SJSA1 (cell line): ENCODE measurements at places on chromosomes 12 and 14.

GRCh38 chr14:89746654-89747053 lies 207.9 kb downstream of the EFCAB11 start:
- no peak for DNase-seq
- H3K4me3 ChIP-seq: no peak overlapping the region
- H3K27me3 ChIP-seq: no peaks in the 10 kb centered on the region
- no peaks in the 10 kb centered on the region for H3K36me3 ChIP-seq
- H3K4me1 ChIP-seq: no peaks in the 10 kb centered on the region

- H3K27ac ChIP-seq: no peak overlapping the region
- no peaks in the 10 kb centered on the region for H3K27me3 ChIP-seq
- no peak for DNase-seq
- H3K4me3 ChIP-seq: no peak overlapping the region
Observed at GRCh38 chr14:89201645-89202044, 215.4 kb downstream of the FOXN3 start.

- no peak overlapping the region for H3K4me3 ChIP-seq
- 0 out of 2 replicates have a peak, but pooled peaks cover 7% of the 10 kb centered on the region for H3K27me3 ChIP-seq
- H3K4me1 ChIP-seq: no peaks in the 10 kb centered on the region
- no peak overlapping the region for H3K27ac ChIP-seq
- no peak for DNase-seq
Observed at GRCh38 chr12:52415870-52416750, 10.0 kb upstream of the KRT82 start.

- H3K27me3 ChIP-seq: no peaks in the 10 kb centered on the region
- no peak for DNase-seq
- H3K36me3 ChIP-seq: no peaks in the 10 kb centered on the region
- no peak overlapping the region for H3K27ac ChIP-seq
- H3K4me3 ChIP-seq: no peak overlapping the region
- H3K4me1 ChIP-seq: no peaks in the 10 kb centered on the region
Observed at GRCh38 chr14:55294603-55295002, 23.4 kb downstream of the FBXO34 start.

- no peaks in the 10 kb centered on the region for H3K36me3 ChIP-seq
- peaks cover 3% of the 10 kb centered on the region; the same call in 1 of the 2 replicates for H3K27me3 ChIP-seq
- DNase-seq: no peak
- H3K27ac ChIP-seq: no peak overlapping the region
Observed at GRCh38 chr14:76320486-76320885, 55.5 kb upstream of the ESRRB start.

- no peaks in the 10 kb centered on the region for H3K36me3 ChIP-seq
- no peak overlapping the region for H3K4me3 ChIP-seq
- no peak overlapping the region for H3K27ac ChIP-seq
- no peaks in the 10 kb centered on the region for H3K27me3 ChIP-seq
Observed at GRCh38 chr14:76465664-76466063, 89.7 kb downstream of the ESRRB start.

DNA sequence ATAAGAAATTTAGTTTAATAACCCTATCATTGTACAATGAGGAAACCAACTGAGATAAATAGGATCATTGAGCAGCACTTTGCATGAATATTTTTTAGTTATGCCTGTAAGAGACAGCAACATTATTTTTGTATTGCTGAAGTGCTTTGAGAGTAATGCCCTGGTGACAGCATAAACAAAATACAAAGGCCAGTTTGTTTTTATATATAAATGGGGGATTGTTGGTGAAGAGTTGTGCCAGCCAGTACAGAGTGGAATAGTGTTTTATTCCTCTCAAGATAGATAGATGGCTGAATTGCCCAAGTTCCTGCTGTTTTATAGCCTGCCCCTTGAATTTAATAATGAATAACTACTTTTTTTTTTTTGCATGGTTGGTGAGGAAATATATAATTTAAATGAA lies 101.8 kb downstream of the CNTN1 start:
- H3K27me3 ChIP-seq: no peaks in the 10 kb centered on the region
- H3K27ac ChIP-seq: no peak overlapping the region
- DNase-seq: no peak
- no peak overlapping the region for H3K4me3 ChIP-seq

DNA sequence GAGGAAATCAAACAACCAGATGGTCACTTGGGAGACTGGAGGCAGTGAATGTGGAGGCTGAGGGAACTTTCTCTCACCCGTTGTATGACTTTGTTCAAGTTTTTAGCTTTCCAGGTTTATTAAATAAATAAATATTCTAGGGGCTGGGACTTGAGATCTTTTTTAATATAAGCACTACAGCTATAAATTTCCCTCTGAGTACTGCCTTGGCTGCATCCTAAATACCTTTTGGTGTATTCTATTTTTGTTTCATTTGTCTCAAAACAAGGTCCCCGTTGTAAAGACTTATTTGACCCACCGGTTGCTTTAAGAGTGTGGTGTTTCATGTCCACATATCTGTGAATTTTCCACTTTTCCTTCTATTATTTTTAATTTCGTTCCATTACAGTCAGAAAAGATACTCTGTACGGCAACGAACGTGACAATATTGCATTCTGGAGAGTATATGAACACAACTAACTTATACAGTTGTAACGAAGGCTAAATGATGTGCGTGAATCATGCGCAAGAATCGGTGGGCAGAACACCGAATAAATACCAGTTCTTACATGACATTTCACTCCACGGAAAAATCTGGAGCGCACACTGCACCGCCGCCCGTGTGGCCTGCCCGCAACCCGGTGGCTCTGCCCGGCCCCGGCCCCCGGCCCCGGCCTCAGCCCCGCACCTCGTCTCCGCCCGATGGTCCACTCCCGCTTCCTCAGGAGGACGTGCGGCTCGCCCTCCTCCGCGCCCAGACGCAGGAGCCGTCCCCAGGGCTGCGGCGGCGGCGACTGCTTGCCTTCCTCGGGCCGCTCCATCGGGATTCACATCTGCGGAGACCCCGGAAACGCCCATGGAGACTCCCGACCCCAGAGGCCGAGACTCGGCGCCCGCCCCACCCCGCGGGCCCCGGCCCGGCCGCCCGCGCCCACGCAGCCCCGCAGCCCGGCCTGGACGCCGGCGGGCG lies 602 bp downstream of the CHFR start:
- 0 out of 2 replicates have a peak, but pooled peaks cover 9% of the 10 kb centered on the region for H3K36me3 ChIP-seq
- no peaks in the 10 kb centered on the region for H3K27me3 ChIP-seq
- H3K27ac ChIP-seq: no peak overlapping the region
- no peak for DNase-seq
- peak overlapping the region; percentile 48 for H3K4me3 ChIP-seq

GRCh38 chr14:64824471-64824870 lies 55.2 kb downstream of the SPTB start:
- H3K4me1 ChIP-seq: peaks cover 7% of the 10 kb centered on the region
- H3K4me3 ChIP-seq: no peak overlapping the region
- DNase-seq: no peak
- no peaks in the 10 kb centered on the region; the same call in 1 of the 2 replicates for H3K27me3 ChIP-seq
- no peaks in the 10 kb centered on the region for H3K36me3 ChIP-seq
- H3K27ac ChIP-seq: no peak overlapping the region

DNA sequence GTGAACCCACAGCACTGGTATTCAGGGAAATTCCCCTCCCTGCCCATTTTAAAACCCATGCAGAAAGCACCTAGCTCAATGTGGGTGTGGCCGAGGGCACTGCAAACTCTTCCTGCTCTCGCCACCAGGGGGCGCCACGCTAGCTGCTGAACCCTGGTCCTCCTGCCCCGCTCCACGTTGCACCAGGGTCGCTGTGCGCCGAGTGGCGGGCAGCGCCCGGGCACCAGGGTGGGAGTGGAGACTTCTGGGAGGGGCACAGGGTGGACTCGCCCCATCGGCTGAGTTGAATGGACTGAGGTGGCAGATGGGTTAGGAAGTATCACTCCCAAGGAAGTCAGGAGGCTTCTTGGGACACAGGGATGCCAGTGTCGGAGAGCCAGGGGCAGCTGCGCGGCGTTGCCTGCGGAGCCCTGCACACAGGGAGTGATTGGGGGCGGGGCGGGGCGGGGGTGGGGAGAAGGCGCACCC lies 48.1 kb upstream of the BCL11B start:
- no peaks in the 10 kb centered on the region for H3K27me3 ChIP-seq
- H3K4me3 ChIP-seq: no peak overlapping the region
- H3K4me1 ChIP-seq: no peaks in the 10 kb centered on the region
- peak; percentile 25 for DNase-seq
- H3K27ac ChIP-seq: no peak overlapping the region
- no peaks in the 10 kb centered on the region for H3K36me3 ChIP-seq

- H3K36me3 ChIP-seq: no peaks in the 10 kb centered on the region
- no peak overlapping the region for H3K4me3 ChIP-seq
- DNase-seq: no peak
- H3K27me3 ChIP-seq: no peaks in the 10 kb centered on the region
Observed at GRCh38 chr14:89255012-89255411, 162.0 kb downstream of the FOXN3 start.

- peaks cover 4% of the 10 kb centered on the region; the same call in 1 of the 2 replicates for H3K4me1 ChIP-seq
- no peak overlapping the region for H3K27ac ChIP-seq
- H3K27me3 ChIP-seq: peaks cover 47% of the 10 kb centered on the region
- no peak overlapping the region for H3K4me3 ChIP-seq
Observed at GRCh38 chr12:109305547-109305946, 3.5 kb downstream of the FOXN4 start.
